ENCODE measurements at places on chromosomes 6 and 20.

DNA sequence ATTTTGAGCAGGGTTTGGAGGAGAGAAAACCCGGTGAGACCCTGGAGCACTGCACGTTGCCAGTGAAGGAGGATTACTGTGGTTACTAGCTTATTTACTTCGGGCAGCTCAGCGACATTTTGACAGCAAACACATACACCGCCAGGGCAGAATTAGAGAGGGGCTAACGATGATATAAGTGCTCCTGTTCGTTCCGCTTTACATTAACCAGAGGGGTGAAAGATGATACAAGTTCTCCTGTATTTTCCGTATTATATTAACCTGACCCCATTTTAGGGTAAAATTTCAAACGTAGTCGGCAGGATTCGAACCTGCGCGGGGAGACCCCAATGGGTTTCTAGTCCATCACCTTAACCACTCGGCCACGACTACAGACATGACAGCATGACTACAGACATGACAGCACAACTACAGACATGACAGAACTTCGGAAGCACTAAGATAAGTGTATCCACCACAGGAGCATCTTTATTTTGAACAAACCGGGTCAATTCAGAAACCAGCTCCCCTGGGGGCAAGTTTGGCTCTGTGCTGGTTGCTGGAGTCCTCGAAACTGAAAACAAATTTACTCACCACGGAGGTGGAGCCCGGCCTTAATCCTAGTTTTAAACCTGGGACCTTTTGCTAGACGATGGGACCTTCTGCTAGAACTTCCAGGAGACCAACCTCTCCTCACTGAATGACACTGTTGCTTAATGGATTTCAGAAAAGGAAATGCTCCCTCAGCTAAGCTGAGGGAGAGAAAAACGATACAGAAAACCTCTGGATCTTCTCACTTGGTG, 80.4 kb upstream of the ZNF184 start:
- DNase-seq = peak; percentile 52

- DNase-seq = no peak
Observed at GRCh38 chr20:50449738-50450492, 60.3 kb upstream of the PTPN1 start.

DNA sequence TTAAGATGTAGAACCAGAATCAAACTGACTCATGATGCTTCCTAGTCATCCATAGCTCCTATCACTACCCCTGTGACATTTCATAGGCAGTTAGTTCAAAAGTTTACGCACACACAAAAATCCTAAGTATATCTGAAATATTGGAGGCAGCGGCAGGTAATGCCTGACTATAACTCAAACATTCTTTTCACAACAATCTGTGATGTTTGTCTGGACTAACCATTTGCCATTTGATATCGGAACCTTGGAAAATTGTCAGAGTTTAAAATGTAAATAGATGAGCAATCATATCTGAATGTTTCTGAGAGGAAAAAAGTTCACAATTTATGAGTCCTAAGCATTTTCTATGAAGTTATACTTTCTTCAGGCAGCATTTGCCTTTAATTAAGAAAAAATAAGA, 1078.2 kb downstream of the EPHA7 start:
- no peak for DNase-seq

DNA sequence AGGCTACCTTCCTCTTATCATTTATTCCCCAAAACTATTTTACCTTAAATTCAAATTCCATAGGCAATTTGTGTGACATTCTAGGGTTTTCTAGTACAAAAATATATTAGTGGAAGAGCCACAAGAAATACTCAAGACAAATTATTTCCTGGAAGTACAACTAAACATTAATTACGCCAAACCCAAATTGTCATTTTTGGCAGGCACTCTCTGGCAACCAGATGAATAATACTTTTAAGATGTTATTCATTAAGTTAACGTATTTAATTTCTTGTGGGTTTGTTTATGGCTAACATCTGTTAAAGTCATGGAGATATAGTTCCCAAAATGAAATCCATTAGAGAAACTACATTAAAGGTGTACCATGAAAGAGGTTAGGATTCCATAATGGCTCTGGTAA, 40.5 kb downstream of the HMGN3 start:
- no peak for DNase-seq

- DNase-seq = no peak
Observed at GRCh38 chr6:121302882-121303281, 31.4 kb downstream of the TBC1D32 start.

DNA sequence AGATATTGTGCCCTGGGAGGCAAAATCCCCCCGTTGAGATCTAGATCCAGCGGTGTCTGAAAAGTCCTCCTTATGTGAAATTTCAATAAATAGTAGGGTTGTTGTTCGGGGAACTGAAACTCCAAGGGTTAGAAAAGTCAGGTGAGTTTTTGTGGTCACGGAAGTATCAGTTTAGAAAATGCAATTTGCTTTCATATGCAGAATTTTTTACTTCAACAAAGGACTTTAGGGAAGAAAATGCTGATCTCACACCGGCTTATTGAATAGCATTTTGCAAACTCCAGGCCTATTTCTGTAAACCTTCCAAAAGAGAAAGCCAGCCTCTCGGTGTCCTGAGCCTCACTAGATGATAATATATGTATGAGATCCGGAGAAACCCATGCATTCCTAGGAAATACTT, 254.7 kb downstream of the TSHZ2 start:
- DNase-seq = no peak

DNA sequence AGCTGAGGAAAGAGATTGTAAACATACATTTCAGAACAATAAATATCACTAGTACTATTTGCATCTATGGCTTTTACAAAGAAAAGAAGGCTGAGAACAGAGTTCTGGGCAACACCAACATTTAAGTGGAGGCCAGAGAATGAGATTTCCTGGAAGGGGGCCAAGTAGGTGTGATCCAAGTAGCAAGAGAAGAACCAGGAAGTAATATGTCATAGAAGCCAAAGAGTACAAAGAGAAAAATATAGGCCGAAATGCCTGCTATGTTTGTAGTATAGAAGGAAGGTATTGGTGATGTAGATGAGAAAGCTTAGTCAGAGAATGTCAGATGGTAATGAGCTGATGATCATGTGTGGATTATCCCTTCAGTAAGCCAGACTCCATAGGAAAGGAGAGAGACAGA, 94.5 kb downstream of the PERP start:
- DNase-seq = no peak

DNA sequence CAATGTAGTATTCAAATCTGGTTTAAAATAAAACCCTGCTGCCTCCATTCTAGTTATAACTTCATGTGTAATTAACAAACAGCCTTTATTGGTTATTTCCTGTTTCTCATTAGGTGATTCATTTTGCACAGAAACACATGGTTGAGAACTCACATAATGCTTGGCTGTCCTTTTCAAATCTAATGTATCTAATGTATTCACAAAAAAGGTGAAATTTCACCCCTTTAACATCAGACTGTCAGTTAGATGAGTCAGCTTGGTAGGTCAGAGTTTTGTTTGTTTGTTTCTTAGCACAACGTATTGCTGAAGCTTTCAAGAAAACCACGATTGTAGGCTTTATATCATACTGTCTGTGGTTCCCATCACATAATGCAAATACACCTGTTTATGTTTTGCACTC, 78.7 kb upstream of the TMEM30A start:
- no peak for DNase-seq

GRCh38 chr6:107704347-107705013, 119.6 kb downstream of the SCML4 start:
- DNase-seq = no peak

- DNase-seq = no peak
Observed at GRCh38 chr6:49579649-49580048, 29.2 kb downstream of the C6orf141 start.

DNA sequence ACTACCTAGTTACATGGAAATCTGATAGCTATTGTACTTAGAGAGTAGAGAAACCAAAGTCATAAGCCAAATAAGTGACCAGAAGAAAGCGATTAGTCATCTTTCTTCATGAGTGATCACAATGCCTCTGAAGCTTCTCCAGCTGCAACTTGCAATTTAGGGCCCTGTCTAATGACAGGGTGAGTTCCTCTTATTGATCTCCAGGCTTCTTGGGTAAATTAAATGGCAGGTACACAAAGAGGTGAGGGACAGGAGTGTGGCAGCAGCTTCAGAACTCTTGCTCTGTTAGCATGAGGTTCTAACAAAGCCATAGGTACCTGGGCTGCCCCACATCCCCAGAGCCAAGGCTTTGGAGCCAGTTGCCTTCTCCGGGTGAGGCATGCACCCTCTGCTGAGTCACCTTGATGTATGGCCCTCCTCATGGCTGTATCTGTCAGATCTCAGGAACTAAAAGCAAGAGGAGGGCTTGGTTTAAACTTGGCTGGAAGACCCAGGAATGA, 60.8 kb downstream of the PRDM1 start:
- DNase-seq = no peak

DNA sequence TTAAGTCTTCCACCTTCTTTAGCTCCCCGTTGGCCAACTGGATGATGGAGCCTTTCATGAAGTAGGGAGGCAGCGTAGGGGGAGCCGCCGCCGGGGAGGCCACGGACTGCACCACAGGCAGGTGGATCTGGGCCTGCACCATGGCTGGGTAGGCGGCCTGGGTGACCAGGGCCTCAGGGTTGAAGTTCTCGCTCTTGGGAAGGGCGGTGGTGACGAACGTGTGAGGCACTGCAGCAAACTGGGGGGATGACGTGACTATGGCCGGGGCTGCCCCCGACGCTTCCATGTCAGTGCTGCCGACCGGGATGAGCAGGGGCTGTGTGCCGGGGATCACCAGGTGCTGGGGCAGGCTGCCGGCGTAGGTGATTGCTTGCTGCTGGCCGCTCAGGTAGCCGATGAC, 88.1 kb downstream of the GMPR start:
- no peak for DNase-seq

Data from activated T-cell treated with anti-CD3 and anti-CD28 coated beads for 48 hours (primary cell).